Nephron progenitor cell (in vitro differentiated cells): ENCODE measurements at places on chromosomes 3 and 15.

DNA sequence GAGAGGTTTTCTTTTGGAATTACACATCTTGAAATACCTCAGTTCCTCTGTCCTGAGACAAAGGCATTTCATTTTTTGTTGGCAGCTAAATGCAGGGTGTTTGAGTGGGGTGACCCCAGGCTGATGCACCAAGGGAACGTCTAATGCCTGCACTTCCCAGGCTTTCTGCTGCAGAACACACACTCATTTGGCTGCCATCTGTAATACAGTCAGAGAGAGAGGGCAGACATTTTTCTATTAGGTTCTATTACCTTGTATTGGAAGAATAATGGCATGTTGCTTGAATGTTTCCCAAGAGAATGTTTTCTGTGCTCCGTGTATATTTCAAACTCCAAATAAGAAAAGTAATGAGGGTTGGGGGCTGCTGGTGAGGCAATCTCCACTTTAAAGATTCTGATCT is 87.1 kb downstream of the PTPRG start:
- no peak for DNase-seq

DNA sequence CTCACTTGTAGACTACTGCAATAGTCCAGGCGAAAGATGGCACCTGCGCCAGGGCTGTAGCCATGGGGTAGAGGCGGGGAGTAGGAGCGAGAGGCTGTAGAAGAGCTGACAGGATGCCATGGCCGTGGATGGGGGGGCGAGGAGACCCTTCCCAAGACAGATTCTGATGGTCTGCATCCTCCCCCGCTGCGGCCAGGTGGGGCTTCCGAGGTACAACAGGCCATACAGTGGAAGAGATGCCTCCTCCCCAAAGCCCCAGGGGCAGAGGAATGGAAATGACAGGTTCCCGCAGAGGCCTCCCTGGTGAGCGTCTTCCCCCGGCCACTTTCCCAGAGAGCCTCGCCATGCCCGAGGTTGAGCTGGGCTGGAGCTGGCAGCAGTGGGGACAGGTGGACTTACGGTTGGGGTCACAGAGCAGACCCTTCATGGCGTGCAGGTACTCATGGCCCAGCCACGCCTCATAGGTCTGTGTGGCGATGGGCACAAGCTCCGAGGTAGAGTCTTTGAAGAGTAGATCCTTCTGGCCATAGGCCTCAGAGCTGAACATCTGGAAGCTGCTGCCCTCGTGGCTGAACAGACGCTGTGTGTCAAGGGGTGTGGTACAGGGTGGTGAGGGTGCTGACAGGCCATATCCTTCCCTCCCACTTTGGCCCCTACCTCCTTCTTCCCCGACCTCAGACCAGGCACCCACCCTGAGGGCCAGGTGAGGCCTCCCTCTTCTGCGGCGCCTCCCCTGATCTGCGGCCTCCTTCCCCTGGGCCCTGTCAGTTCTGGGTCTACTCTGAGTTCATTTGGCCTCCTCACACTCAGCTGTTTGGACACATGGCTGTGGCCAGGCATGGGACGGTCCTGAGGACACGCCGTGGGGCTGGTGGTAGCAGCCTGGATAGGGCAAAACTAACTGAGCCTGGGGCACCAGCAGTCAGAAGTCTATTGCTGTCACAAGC is 13.6 kb downstream of the MELTF start:
- DNase-seq = no peak

DNA sequence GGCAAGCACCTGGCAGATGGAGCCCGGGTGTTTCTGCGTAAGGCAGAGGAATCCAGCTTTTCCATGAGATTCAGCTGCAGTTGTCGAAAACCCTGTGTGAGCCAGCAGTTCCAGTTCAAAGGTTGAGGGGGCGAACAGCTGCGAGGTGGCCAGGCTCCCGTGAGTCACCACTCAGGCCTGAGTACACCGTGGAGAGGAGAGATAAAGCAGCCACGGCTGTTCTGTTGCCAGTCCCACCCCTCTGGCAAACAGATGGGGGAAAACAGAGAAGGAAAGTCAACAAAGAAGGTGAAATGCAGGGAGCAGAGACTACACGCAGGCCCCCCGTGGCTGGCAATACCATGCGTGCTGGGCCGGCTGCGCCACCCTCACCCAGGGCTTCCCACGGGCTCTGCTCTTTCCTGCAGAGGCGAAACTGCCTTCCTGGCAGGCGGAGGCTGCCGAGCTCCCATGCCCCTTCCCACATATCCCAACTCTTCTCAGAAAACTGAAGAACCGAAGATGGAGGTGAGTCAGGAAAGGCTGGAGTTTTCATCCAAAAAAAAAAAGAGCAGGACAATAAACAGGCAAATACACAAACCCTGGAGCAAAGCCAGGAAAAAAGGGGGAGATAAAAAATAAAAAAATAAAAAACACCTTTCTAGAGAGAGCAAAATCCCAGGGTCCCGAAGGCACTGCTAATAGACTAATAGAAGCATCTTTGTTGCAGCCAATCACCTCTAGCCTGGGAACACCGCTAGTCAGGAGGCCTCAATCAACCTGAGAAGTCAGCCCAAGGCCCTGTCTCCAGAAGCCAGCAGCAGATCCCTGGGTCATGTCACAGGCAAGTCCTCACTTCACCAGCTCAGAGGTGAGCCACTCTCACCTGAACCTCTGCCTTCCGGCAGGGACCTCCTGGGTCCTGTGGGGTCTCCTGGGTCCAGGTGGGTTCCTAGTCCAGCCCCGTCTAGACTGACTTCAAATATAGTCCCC is 37.7 kb downstream of the FAM174B start:
- no peak for DNase-seq

- DNase-seq = no peak
Observed at GRCh38 chr3:24359645-24360462, 134.8 kb downstream of the THRB start.

GRCh38 chr15:59266028-59266427 is 59.4 kb downstream of the LDHAL6B start:
- no peak for DNase-seq

DNA sequence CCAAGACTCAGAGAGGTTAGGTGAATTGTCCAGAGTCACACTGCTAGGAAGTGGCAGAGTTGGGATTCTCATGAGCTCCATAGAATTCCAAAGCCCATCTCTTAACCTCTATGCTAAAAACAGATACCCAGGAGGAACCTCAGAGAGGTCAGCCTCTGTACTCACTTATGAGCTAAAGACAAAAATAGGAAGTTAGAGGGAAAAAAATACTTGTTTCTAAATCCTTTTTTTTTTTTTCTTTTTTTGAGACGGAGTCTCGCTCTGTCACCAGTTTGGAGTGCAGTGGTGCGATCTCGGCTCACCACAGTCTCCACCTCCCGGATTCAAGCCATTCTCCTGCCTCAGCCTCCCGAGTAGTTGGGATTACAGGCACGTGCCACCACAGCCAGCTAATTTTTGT is 31.4 kb downstream of the FSD2 start:
- no peak for DNase-seq

DNA sequence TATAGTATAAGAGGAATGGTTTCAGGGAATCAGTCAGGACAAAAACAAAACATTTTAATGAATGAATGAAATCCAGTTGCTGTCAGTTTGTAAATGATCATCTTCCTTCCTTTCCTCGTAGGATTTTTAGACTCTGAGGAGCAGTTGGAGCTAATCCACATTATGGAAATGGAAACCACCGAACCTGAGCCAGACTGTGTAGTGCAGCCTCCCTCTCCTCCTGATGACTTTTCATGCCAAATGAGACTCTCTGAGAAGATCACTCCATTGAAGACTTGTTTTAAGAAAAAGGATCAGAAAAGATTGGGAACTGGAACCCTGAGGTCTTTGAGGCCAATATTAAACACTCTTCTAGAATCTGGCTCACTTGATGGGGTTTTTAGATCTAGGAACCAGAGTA is 3.1 kb downstream of the TIPARP start:
- no peak for DNase-seq

DNA sequence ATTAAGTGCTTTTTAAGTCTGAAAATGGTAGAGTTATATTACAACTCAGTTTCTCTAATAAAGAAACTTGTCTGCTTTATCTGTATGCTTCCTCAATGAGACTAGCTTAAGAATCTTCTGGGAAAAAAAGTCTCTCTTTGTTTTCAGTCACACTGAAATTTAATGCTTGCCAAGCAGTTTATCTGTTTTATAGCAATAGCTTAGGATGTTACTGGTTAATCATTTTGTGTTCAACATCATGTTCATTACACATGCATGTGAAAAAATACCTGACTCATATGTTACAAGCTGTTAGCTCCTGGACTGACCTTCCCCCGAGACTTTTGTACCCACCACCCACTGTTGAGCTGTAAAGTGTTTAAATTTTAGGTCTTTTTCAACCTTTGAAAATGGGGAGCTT is 706.2 kb upstream of the CBLB start:
- DNase-seq = no peak

DNA sequence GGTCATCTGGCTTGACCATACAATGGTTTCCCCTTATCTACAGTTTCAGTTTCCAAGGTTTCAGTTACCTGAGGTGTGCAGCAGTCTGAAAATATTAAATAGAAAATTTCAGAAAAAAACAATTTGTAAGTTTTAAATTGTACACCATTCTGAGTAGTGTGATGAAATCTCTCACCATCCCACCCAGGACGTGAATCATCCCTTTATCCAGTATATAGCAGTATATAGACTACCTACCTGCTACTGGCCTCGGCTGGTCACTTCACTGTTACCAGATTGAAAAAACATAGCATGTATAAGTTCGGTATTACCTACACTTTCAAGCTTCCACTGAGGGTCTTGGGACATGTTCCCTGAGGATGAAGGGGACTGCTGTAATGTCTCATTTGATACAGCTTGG is 12.0 kb downstream of the ARIH1 start:
- DNase-seq = no peak

DNA sequence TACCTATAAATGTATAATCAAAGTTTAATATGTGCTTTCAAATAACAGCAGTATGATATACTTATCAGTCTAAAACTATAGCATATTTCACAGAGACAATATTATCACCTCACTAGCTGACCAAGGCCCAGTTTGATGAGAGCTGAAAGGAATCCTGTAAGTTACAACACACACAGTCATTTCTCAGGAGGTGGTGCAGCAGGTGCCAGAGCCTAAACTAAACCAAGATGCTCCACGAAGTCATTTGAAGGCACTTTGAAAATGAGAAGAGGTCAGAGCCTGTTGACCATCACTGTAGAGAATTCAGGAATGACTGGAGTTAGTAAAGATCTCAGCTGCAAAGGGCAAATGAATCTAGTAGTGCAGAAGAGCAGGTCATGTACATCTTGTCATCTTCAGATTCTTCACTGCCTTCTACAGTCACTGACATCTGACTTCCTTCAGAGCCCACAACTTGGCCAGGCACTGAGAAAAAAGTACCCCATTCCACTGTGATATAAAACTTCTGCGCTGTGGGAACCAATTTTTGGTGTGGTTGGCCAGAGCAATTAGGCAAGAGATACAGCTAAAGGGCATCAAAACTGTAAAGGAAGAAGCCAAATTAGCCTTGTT is 7.9 kb downstream of the GBE1 start:
- DNase-seq = no peak

DNA sequence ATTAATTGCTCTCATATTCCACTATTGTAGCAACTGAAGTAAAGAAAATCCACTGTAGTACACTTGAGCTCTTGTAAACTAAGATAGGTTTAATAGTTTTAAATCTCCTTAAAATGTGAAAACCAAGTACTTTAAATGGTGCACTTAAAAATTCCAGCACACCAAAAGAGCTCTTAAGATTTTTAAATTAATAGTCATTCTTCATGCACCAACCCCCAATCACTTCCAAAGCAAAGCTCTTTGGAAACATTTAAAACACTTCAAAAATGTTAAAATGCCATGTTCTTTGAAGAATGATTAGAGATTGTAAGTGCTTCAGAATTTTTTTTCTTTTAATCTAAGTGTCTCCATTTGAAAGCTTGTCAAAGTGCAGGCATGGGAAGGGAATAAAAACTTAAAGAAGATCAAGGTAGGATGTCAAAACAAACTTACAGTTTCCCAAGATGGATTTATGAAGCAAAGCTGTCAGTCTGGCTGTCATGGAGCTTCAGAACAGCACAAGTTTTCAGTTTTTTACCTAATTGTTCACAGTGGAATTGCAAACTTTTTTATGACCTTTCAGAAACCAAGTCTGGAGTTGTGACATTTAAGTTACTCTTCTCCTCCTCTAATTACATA is 84.3 kb downstream of the ARPP21 start:
- no peak for DNase-seq

DNA sequence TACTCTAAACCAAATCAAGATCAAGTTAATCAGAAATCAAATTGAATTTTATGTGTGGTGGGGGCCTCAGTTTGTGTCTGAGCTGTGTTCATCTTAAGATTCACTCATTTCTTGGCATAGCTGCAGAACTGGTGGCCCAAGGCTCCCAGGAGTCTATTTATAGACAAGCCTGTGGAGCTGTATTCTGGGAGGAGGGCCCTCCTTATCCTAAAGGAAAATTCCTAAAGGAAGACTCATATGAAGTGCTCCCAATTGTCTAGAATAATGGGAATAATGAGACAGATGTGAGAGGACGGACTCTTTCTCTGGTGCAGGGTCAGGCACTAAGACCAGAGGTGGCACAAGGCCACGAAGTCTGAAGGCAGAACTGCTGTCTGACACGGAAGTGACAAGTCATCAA is 38.9 kb downstream of the C3orf85 start:
- DNase-seq = no peak

- no peak for DNase-seq
Observed at GRCh38 chr3:104291437-104291851, 1075.3 kb upstream of the ALCAM start.

DNA sequence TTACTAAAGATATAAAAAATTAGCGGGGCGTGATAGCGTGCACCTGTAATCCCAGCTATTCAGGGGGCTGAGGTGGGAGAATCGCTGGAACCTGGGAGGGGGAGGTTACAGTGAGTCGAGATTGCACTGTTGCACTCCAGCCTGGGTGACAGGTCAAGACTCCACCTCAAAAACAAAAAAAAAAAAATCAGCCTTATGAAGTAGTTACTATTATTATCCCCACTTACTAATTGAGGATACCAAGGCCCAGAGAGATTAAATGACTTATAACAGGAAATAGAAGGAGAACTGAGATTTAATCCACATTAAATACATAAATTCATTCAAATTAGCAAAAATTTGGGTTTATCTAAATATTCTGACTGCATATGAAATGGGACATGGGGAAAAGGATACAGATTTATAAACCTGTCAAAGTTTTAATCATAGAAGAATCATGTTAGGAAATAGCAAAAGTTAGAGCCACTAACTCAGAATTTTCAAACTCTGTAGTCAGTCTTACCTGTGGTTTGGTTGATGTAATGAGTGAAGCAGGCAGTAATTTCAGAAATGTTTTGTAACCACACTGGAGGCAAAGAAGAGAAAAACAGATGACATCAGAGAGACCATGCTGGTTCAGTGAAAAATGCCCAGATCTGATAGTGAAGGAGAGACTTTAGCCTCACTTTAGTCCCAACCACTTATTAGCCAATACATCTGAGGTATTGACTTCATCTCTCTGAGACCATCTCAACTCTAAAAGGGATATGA is 25.0 kb upstream of the ACAP2 start:
- no peak for DNase-seq

GRCh38 chr3:103218146-103218545 is 783.3 kb downstream of the ZPLD1 start:
- DNase-seq = no peak
